ENCODE measurements at places on chromosomes 3 and 15.

DNA sequence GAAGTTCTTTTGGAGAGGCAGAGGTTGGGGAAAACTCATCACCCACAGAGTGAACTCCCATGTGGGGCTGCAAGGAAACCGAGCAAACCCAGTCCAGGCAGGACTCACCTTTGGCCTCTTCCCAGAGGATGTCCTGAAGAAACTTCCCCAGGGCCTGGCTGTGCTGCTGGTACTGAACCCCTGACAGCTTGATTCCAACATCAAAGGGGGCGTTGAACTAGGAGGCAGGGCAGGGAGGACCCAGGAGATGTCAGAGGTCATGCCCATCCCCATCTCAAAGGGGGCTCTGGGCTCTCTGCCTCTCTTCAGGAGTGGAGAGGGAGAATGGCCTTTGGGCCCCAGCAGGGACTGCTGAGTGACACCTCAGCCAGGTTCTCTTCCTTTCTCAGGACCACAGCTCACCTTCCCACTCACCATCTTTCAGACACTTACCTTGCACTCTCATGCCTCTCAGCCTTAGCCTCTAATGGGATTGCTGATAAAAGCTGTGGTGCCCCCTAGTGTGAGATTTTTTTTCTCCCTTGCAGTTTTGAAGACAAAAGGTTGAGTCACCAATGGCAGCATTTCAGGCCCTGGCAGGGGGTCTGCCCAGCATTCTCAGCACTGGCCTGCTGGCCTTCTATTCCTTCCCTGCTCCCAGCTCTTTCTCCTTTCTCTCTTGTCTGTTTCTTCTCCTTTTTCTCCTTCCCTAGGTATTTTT, 6.0 kb downstream of the GHRL start:
- DNase-seq, result peak; percentile 11

DNA sequence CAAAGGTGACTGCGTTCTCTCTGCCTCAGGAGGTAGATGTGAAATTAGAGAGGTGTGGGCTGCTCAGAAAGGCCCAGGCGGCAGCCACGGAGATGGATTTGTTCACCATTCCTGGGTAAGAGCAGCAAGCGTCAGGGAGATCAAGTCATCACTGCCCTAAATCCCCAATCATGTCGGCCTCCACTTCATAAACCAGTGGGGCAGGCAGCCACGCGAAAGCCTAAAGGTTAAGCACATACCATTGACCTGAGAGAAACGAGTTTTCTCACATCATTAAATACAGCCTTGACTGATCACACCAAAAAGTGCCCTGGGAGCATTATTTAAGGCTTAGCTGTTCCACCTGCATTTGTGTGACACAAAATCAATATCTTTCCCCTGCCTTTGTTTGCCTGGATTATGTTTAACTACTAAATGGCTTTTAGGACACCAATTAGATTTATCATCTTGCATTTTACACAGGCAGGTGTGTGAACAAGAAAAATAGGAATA, 50.7 kb upstream of the FOXB1 start:
- DNase-seq, result no peak

- no peak for DNase-seq
Measured at GRCh38 chr3:30749230-30749629, 142.8 kb downstream of the TGFBR2 start.

DNA sequence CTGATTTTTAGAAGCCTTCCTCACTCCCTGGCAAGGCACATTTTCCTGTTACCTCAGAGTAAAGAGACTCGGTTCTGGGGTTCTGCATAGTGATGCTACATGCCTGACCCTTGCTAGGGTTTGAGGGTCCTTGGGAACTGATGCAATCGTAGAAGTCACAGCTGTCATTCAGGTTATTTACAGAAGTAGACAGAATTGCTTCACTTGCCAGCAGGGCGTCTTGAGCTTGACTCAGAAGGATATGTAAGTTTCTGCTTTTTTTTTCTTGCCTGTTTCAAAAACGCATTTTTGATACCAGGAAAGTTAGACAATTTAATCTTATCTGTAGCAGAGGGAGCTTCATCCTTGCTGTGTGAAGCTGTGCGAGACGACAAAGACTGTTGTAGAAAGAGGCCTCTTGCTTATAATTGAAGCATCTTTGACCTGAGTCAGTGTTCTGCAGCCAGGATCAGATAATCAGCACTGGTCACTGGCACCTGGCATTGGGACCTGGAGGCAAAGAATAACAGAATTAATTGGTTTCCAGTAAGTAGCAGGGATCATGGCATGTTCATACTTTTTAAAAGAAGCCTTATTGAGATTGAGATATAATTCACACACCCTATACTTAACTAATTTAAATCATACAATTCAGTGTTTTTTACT, 24.8 kb downstream of the CACNA1D start:
- DNase-seq, result no peak

DNA sequence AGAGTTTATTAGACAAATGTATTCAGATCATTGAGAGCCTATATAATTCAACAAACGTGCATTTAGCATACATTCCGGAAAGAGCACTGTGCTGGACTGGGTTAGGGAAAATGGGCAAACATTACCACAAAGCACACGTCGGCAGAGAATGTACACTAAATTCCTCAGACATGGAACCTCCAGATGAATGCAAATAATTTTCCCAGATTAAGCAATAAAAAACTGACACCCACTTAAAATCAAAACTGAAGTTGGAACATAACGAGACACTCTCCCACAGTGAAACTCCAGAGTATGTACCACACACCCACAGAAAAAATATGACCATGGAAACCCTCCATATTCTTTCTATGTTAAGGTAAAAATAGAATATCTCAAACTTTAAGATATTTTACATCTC, 4.8 kb downstream of the SECISBP2L start:
- peak; percentile 21 for DNase-seq

GRCh38 chr3:193853511-193854219, 260.7 kb downstream of the OPA1 start:
- no peak for DNase-seq

GRCh38 chr15:57296473-57297162, 79.7 kb upstream of the CGNL1 start:
- DNase-seq, result no peak

DNA sequence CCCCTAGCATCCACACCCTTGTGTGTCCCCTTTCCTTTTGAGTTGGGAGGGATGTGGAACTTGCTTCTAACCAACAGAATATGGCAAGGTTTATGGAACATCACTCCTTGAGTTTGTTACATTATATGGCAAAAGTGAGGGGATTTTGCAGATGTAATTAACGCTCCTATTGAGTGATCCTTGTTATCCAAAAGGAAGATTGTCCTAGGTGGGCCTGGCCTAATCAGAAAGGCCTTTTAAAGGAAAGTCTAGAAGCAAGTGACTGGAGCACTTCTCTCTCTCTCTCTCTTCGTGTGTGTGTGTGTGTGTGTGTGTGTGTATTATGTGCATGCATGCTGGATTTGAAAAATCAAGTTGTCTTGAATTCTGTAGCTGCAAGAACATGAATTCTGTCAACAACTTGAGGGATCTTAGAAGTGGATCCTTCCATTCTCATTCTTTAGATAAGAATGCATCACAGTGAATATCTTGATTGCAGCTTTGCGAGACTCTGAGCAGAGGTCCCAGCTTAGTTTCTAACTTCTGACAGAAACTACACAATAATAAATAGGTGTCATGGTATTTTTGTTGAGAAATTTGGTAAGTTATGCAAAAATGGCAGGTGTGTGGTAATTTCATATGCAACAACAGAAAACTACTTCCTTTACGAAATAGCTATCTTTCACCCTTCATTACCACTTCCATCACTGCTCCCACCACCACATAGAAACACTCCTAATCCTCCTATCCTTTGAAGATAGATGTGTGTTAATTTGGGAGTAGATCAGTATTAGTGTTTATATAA, 360.9 kb upstream of the CBLB start:
- no peak for DNase-seq

DNA sequence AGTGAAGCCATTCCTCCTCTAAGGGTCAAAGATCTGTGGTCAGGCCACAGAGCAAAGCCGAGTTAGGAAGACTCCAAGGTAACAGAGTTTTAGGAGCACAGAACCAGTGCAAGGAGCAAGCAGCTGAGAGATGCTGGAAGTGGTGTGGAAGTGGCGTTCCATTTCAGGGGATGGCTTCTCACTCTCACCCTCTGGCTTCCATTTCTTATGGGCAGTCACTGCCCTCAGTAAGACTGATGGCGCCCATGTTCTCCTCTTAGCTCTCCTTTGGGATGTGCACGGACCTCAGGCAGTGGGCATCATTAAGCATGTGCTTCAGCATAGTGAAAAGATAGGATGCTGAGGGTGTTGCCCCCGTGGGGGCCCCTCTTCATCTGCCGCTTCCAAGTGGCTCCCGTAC, 90.3 kb downstream of the ASB7 start:
- no peak for DNase-seq

GRCh38 chr3:158106766-158107471, 699 bp upstream of the SHOX2 start:
- DNase-seq, result peak; percentile 4

GRCh38 chr15:65426216-65426853, 3.6 kb upstream of the IGDCC4 start:
- no peak for DNase-seq

DNA sequence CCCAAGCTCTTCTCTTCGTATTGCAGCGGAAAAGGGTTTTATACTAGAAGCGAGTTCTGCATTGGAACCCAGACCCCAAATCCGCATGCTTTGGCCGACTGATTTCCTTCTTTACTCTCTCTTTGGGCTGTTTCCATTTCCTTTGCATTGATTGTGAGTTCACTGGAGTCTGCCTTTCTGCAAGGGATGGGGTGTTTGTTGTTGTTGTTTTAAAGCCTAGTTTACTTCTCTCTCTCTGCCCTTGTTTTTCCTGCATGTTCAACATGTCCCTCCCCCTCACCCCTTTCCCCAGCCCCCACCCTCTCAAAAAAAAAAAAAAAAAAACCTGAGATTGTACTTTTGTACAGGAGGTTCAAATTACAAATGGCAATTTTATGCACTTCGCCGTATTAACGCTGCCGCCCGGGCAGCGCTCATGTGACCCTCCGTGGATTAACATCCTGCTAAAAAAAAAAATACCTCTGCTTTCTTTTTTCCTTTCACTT, 2.2 kb downstream of the NR2F2 start:
- no peak for DNase-seq

DNA sequence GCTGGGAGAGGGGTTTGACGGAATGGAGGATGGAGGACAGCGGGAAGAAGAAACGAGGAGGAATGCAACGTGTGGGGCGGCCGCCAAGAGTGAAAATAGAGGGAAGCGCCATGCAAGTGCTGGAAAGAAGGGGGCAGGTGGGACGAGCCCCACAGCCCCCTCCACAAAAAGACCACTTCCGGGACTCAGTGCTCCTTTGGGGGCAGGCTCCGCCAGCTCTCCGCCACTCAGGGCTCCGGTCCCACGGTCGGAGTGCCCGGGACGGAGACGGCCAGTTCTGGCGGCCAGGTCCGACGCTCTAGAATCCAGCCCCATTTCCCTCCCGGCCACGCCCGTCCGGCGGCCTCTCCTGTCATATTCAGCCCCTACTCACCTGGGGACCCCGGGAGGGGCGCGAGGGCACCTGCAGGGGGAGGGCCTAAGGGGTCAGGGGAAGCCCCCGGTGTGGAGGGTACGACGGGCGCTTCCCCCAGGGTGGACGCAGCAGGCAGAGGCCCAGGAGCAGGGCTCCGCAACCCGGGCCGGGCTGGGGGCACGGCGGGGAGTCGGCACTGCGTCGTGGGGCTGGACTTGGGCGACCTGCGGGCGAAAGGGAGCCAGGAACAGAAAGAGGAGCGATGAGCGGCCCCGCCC, 25.5 kb upstream of the CSPG4 start:
- no peak for DNase-seq

GRCh38 chr3:87198774-87199173, 28.3 kb upstream of the CHMP2B start:
- DNase-seq, result no peak

DNA sequence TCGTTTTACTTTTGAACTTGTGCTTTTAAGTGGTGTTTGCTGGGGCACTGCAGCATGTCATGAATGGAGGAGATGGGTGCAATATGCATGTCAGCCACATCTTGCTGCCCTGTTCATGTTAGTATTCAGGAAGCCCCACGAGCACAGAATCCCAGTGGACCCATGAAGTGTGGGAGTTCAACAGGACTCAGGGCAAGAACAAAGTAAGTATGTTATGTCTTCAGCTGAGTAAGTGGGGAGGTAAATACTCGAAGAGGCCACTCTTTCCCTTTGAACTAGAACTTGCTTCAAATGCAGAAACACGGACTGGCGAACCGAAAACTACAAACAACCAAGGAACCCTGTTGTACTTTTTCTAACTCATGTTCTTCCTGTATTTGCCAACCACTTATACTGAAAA, 23.4 kb downstream of the SOX14 start:
- no peak for DNase-seq

DNA sequence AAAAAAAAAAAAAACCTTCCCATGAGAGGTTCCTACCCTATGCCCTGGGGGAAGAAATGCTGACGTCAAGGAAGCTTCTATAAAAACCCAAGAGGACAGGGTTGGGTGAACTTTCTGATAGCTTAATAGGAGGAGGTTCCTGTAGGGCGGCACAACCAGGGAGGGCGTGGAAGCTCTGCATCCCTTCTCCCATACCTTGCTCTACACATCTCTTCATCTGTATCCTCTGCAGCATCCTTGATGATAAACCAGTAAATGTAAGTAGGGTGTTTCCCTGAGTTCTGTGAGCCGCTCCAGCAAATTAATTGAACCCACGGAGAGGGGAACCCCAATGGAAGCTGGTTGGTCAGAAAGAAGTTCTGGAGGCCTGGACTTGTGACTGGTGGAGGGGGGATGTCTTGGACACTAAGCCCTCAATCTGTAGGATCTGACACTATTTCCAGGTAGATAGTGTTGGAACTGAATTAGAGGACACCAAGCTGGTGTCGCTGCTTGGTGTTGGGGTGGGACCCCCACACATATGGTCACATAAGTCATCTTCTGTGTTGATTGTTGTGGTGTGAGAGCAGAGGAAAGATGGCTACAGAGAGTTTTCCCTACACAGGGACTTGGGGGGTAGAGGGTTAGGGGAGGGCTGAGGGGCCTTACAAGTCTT, 91.5 kb downstream of the ST6GAL1 start:
- DNase-seq, result no peak

- DNase-seq, result no peak
Measured at GRCh38 chr15:82146576-82146975, 100.8 kb upstream of the MEX3B start.

- DNase-seq, result peak; percentile 77
Measured at GRCh38 chr15:74240002-74240568, 4.0 kb downstream of the CCDC33 start.

- no peak for DNase-seq
Measured at GRCh38 chr3:106245400-106245799, 376.6 kb upstream of the CBLB start.

DNA sequence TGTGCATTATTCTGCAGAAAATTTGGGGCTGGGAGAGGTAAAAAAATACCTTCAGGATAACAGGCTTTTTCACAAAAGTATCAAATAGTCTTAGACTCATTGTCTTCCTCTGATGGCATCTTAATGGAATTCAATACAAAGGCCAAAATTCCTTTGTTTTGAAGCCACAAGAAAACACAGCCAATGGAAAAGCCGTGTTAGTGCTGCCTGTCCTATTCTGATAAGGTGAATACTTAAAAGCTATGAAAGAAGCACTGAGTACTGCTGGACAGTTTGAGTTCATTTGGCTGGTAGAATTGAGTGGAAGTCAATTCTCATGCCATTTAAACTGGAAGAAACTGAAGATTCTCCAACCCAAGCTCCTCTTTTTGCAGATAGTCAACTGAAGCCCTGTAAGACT, 395.3 kb upstream of the TPRG1 start:
- DNase-seq, result peak; percentile 74

GRCh38 chr15:88909956-88910831, 3.0 kb downstream of the MFGE8 start:
- peak; percentile 73 for DNase-seq

Data from AG10803 (cell line).